ENCODE measurements at places on chromosomes 12 and 14.

- DNase-seq: no peak
Measured at GRCh38 chr12:96171905-96172304, 22.3 kb upstream of the ELK3 start.

- DNase-seq: peak; percentile 8
Measured at GRCh38 chr14:22303589-22304195, 285.3 kb downstream of the DAD1 start.

DNA sequence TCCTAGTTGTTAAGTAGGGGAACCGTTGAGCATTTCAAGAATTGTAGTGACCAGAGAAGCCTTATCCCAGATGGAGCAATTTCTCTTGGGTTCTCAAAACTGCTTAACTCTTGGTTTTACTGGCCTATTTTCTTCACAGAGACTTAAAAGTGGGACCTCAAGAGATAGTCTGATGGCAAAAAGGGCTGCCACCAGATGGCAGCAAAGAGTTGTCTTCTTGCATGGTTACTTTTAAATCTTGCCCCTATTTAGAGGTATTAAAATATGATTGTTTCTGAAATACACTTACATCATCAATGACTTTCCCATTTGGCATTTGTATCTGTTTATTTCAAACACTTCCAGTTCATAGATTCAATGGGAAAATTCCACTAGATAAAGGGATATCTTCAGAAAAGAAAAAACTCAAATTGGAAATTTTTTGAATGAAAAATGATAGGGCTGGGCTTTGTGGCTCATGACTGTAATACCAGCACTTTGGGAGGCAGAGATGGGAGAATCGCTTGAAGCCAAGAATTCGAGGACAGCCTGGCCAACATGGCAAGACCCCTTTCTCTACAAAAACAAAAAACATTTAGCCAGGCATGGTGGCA lies 69.9 kb upstream of the CNTN1 start:
- peak; percentile 47 for DNase-seq

DNA sequence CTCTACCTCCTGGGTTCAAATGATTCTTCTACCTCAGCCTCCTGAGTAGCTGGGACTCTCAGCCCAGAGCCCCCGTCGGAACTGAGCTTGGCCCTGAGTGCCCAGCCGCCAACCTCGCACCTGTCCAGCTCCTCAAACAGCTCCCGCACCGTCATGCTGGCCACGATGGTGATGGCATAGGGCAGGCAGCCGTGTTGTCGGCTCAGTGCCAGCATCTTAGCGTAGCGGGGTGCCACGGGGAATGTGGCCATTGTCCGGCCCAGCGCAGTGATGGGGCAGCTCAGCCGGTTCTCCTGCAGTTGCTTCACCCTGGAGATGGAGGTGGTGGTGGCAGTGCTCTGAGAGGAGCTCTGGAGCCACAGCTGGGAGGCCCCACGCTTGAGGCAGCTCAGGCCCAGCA lies 32.4 kb downstream of the DHX37 start:
- no peak for DNase-seq

DNA sequence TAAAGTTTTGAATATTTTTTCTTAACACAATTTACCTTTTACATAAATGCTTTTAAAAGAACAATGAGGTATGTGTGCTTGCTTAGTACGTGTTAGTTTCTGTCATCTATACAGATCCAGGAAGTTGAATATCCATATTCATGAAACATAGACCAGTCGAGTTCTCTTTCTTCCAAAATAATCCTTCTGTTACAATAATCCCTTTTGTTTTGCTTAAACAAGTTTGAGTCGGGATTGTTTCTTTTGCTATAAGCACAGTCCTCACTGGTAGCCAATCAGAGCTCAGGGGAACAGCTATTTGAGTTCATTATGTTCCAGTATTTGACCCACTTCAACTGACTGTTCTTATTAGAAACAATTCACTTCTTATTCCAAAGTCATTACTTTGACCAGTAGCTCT lies 214.7 kb upstream of the FLRT2 start:
- no peak for DNase-seq

GRCh38 chr12:52587563-52587962 lies 13.7 kb downstream of the KRT72 start:
- no peak for DNase-seq

DNA sequence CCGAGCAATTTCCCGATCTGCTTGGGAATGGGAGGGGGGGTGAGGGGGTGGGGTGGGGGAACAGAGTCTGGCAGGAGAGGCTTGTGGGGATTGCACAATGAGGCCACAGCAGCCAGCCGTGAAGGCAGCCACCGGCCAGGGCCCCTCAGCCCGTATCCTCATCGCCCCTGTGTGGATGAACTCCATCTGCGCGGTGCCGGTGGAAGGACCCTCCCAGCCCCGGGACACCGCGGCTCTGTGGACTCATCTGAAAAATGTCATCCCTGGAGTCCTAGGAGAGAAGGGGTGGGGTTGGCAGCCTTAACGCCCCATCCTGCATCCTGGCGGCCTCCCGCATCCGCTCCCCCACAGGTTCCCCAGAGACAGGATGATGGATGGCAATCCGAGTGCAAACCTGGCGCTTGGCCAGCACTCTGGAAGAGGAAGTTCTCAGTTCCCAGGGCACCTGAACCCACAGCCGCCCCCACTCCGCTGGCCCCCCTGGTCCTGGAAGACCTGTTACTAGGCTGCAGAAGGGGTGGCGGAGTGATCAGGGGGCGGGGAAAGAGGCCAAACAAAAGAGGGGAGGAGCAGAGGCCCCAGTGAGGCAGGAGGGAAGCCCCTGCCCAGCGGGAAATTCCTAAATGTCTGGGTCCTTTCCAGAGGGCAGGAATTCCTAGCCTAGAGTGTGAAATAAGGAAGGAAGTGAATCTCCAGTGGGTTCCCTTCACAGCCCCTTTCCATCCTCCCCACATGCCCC lies 1.2 kb upstream of the TNFAIP2 start:
- DNase-seq: no peak

GRCh38 chr14:33063521-33063920 lies 124.8 kb downstream of the NPAS3 start:
- no peak for DNase-seq

GRCh38 chr12:13082861-13083260 lies 20.6 kb downstream of the GSG1 start:
- DNase-seq: no peak
